ENCODE measurements at places on chromosomes 12 and 14.

- DNase-seq = no peak
These were observed 2.3 kb downstream of the SPATS2 start for GRCh38 chr12:49369411-49370145.

- no peak for DNase-seq
These were observed 19.1 kb upstream of the SLC38A2 start for GRCh38 chr12:46391630-46392029.

GRCh38 chr12:17456486-17456885 is 633.5 kb downstream of the RERGL start:
- DNase-seq = no peak

- no peak for DNase-seq
These were observed 357.3 kb upstream of the DDHD1 start for GRCh38 chr14:53510281-53510912.

DNA sequence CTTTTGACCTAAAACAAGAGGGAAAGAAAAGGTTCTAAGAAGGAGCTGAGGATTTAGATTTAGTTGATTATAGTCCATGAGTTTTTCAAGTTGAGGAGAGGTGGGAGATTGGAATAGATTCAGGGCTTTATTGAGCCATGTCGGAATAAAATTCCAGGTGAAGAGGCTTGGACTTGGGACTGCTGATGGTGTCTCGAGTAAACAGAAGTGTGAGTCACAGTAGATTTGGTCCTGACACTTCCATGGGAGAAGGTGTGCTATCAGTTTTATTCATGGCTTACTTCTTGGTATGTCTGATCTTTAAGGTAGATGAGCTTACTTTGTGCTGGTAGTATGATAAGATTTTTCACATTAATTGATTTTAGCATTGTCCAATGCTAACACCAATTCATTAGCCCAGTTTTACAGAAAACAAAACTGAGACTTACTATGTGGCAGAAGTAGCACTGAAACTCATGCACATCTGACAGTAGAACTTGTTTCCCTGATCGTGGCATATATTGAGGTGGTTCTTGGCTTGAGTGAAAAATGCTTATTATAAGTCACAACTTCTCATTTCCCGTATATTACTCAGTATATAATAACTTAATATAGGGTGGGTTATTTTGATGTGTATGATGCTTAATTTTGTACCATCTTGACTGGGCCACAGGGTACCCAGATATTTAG is 172.4 kb upstream of the IGF1 start:
- DNase-seq = no peak

GRCh38 chr12:117084405-117085317 is 14.6 kb downstream of the TESC start:
- no peak for DNase-seq

DNA sequence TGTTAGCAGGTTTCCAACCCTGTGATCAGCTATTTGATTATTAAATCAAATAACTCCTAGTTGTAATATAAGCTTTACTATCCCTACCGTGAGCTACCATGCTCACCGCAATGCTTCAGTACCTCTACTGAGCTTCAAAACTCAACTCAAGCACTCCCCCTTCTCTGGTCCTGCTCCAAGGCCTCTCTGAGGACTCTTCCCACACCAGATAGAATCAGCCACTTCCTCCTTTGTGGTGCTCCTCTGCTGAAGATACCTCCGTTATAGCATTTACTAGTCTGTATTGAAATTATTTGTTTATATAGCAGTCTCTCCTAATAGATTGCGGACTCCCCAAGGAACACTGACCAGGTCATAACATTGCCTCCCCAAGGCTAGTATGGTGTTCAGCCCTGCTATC is 17.5 kb downstream of the AREL1 start:
- no peak for DNase-seq

GRCh38 chr12:82300611-82301010 is 57.6 kb downstream of the CCDC59 start:
- no peak for DNase-seq

DNA sequence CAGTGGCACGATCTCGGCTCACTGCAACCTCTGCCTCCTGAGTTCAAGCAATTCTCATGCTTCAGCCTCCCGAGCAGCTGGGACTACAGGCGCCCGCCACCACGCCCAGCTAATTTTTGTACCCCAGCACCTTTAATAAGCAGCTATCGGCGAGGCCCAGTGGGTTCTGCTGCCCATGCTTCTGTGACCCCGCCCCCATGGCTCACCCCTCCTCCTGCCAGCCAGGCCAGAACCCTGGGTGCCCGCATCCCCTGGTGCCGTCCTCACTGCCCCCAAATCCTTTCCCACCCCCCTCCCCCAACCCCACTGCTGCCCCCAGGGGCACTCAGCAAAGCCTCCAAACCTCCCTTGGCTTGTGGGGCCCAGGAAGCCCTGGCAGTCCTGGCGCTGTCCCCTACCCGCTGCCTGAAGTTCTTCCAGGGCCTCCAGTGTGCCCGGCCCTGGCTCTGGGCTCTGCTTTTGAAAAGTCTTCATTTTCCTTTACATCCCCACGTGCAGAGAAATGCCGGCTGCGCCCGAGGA is 14.5 kb downstream of the BAG5 start:
- no peak for DNase-seq

- DNase-seq = no peak
These were observed 18.5 kb upstream of the PCNX1 start for GRCh38 chr14:70888681-70889175.

DNA sequence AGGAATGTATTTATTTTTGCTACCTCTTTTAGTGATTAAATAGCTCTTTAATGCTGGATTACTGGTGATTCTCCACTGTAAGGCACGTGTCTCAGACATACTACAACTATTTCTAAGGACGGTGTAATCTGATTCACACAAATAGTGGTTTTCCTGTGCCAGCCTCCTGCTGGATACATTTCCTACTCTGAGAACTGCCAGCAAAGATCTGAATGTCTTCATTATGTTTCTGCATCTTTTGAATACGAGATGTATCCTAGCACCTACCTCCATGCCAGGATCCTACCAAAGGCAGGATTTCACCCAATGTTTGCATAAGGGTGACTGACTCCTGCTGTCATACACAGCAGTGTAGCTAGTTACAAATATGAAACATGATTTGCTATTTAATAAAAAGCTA is 120.6 kb downstream of the PRICKLE1 start:
- DNase-seq = no peak

DNA sequence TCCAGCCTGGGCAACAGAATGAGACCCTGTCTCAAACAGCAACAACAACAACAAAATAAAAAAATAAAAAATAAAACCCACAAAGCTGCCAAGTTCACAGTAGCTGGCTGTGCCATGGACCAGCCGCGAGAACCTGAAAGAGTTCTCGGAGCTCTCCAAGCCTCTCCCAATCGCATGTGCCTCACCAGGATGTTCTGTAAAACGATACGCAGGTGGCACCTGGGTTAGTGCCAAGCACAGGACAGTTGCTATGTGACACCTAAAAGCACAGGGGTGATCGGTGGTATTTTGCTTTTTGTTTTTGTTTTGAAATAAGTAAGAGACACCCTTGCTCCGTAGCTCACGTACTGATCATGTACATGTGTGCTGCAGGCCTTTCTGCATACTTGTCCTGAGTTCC is 52.4 kb downstream of the RFLNA start:
- no peak for DNase-seq

GRCh38 chr14:105701456-105702274 is 175.3 kb downstream of the TMEM121 start:
- no peak for DNase-seq

- DNase-seq = peak; percentile 42
These were observed 32.9 kb downstream of the RIN3 start for GRCh38 chr14:92546347-92547053.

DNA sequence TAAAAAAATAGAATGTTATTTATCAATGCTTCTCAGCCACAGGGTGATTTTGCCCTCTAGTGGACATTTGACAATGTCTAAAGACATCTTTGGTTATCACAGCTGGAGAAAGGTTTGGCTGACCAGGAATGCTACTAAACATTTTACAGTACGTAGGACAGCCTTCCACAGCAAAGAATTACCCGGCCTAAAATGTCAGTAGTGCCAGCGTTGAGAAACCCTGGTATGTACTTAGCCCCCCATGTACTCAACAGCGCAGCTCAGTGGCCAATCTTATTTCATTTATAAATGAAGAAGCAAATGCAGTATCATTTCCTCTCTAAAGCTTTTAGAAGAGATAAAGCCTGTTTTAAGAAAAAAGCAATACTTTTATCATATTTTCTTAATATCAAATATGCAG is 5.8 kb downstream of the MARK3 start:
- peak; percentile 49 for DNase-seq

GRCh38 chr12:124493809-124494750 is 73.3 kb downstream of the NCOR2 start:
- DNase-seq = no peak

DNA sequence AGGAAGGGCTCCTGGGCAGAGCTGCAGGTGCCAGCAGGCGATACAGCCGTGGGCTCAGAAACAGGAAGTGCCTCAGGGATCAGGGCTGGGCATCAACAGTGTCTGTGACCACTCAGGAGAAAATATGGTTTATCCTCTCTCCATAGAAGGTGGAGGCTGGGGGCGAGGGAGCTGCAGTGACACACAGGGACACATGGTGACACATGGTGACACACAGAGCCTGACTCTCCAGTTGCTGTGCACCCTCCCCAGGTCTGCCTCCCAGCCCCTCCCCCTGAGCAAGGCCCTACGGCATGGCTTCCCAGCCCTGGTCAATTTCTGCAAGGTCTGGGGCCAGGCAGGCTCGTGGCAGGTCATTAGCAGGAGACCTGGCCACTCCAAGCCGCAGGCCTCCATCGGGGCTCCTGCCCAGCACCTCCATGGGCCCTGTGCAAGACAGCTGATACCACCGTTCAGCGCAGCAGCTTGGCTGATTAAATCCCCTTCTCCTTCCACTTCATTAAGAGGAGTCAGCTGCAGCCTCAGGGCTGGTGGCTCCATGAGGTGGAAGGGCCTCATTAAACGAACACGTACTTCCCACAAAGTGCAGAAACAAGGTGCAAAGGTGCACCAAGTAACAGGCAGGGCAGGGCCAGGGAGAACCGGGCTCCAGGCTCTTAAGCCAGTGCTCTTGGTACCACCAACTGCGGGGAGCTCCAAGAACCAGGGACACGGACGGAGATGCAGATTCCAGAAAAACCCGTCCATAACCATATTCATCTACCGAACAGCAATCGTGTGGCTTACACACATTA is 60.7 kb downstream of the CCNK start:
- DNase-seq = no peak

GRCh38 chr14:106491851-106492250 is 965.5 kb downstream of the TMEM121 start:
- DNase-seq = no peak

DNA sequence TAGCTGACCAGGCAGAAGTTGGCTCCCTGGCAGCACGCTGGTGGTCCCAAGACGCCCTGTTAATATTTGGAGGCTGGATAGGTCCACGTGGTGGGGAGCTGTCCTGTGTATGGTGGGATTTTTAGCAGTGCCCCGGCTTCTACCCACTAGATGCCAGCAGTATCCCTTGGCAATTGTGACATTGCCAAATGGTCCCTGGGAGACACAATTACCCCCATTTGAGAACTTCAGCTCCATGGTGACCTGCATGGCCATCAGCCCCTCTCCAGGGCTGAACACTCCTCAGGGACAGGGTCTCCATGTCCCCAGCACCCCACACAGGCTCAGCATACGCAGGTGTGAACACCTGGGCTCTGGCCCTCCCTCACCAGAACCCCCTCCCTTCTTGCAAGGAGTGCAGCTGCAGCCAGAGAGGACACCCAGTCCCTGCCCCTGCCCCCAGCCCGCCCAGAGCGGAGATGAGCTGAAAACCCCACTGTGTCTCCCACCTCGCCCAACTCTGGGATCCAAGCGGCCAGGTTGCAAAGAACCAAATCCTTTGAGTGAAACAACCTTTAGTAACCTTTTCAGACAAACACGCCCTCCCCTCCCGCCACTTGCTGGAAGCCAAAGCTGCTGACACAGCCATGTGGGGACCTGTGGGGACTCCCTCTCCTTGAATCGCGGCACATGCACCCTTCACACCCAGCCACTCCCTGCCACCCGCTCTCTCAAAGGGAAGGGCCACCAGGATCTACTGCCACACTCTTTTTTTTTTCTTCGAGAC is 120.4 kb downstream of the CALM1 start:
- DNase-seq = no peak

GRCh38 chr12:132338311-132338710 is 8.9 kb upstream of the GALNT9 start:
- no peak for DNase-seq

DNA sequence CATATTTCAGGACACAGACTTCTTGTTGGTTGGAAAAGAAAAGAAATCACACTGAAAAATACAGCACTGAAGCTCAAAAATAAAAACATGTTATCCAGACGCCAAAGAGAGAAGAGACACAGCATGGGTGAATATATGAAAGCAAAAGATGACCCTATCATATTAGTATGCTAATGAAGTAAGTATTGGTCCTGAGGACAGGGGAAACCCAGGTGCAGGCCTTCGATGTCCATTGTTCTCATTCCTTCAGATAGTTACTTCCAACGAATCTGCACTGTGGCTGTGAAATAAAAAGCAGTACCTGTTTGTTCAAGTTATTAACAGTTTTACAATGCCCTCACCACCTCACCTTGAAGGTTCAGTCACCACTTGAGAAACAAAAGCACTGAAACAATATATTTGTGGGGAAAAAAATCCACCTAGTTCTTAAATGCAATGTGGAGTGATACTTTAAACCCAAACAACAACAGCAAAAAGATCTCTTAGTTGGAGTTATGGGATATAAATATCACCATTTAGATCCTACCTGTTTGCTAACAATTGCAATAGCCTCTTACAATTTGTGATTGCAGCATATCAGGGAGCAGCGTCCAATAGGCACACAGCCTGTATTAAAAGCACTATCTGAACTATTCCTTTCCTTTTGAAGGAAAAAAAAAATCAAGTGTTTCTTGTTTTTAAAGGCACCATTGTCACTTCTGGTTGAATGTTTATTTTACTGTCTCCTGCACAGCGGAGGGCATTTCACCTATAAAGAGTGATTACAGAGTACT is 188.1 kb downstream of the BCAT1 start:
- no peak for DNase-seq

- DNase-seq = no peak
These were observed 325.7 kb downstream of the NELL2 start for GRCh38 chr12:44550377-44550776.

DNA sequence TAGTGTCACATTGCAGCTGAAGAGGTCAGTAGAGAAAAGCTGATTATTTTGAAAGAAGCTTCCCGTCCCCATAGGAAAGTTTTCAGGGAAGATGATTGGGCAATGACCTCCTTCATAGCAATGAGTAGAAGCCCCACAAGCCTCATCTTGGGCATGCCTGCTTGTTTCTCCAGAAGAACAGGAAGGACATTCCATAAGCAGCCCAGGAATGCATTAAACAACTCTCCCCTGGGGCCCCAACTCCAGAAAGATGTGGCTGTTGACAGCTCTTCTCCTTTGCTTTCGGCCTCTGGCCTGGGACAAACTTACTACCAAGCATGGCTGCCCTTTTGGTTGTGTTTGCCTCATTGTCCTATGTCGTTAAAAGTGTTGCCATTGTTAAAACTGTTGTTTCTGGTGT is 5.7 kb upstream of the VDR start:
- no peak for DNase-seq

- DNase-seq = no peak
These were observed 96.3 kb downstream of the PTPN11 start for GRCh38 chr12:112514926-112515642.
